A172 (cell line): ENCODE measurements at places on chromosomes 12 and 14. TPM values are rescaled to one million over a fixed set of nuclear protein-coding genes. Genes with fewer than 3 reads are reported as not detected.

The DYRK4 gene
- 17.6 and 46.3 TPM in 2 replicates for total RNA-seq

The LTBR gene
- total RNA-seq, result not detected in 2 replicates

The NXPH4 gene
- 5.3 and 5.8 TPM in 2 replicates for total RNA-seq

The SYNDIG1L gene
- total RNA-seq, result not detected in 2 replicates

The KLRC1 gene
- total RNA-seq, result not detected in 2 replicates

The CHGA gene
- total RNA-seq, result not detected in 2 replicates

The RILPL2 gene
- 3.6 and 3.9 TPM in 2 replicates for total RNA-seq

The TAPBPL gene
- total RNA-seq, result 2.6 and 3.4 TPM in 2 replicates

The ANG gene
- 0.07 and 0.17 TPM in 2 replicates for total RNA-seq

The PALS1 gene
- 66.4 and 72.8 TPM in 2 replicates for total RNA-seq

The CPNE6 gene
- total RNA-seq, result not detected in 2 replicates

The CLEC1A gene
- not detected in 2 replicates for total RNA-seq

The MYO1A gene
- not detected in 2 replicates for total RNA-seq

The EMP1 gene
- total RNA-seq, result 28.7 and 41.0 TPM in 2 replicates
